Heart right ventricle (tissue), 16 donors: ENCODE measurements at places on chromosomes 16 and 17. TPM values are rescaled to one million over a fixed set of nuclear protein-coding genes. Genes with fewer than 3 reads are reported as not detected.

DNA sequence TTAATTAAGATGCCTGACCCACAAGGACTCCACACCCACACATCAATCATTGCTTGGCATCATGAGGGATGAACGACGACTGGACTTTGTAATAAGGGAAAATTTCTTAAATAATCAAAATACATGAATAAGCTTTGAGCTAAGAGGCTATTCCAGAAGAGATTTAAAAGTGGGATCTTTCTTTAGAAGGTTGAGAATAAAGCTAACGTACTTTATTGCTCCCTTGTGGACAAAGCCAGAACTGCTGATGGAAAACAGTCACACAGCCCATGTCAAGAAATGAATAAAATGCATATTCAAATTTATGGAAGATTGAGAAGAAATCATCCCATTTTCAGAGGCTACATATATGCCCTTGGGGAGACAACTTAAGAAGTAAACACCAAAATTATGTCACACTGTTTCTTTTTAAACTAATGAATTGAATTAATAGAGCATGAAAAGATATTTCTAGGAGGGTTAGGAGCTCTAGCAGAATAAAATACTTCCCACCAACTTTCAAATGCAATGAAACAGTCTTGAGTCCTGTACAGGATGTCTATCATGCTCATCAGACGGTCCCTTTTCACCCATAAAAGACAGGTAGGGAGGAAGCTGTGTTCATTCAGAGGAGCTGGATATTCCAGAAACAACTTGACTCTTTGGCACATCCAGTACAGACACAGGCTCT lies 60.2 kb upstream of the PHOSPHO1 start:
- no peak for DNase-seq

DNA sequence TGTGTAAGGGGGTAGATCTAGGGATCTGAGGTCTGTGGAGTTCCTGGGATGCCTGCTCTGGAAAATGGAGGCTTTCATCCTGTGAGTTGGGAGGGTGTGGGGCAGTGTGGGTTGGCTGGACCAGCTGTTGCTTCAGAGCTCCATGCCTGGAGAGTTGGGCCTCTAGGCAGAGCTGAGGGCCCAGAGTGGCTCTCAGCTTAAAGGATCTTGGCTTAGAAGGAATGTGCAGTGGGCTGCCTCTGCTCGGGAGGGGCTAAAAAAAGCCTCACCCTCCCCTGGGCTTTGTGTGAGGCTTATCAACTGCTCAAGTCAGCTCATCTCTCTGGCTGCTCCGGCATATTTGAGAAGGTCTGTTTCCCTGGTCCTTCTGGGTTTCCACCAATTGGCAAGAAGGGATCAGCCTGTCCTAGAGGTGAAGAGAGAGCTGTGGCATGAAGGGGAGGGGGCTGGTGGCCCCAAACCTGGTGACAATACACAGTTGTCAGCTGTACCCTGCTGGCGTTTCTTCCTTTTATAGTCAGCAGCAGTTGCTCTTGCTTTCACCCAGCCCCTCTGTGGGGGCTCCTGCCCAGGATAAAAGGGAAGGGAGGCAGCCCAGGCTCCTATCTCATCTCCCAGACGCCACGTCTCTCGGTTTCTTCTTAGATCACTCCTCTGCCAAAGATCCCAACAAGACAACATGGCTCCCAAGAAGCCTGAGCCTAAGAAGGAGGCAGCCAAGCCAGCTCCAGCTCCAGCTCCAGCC lies at the start of gene MYL4:
MYL4 (plus strand) TSS at position 605 of the 745 bp plus-strand sequence; CDS start at position 680, 75 bp downstream.
- DNase-seq: no peak

The FBXO39 gene
- 0.37 TPM for polyA plus RNA-seq

- no peak for DNase-seq
Measured at GRCh38 chr17:4838309-4838785, 5.2 kb downstream of the MINK1 start.

DNA sequence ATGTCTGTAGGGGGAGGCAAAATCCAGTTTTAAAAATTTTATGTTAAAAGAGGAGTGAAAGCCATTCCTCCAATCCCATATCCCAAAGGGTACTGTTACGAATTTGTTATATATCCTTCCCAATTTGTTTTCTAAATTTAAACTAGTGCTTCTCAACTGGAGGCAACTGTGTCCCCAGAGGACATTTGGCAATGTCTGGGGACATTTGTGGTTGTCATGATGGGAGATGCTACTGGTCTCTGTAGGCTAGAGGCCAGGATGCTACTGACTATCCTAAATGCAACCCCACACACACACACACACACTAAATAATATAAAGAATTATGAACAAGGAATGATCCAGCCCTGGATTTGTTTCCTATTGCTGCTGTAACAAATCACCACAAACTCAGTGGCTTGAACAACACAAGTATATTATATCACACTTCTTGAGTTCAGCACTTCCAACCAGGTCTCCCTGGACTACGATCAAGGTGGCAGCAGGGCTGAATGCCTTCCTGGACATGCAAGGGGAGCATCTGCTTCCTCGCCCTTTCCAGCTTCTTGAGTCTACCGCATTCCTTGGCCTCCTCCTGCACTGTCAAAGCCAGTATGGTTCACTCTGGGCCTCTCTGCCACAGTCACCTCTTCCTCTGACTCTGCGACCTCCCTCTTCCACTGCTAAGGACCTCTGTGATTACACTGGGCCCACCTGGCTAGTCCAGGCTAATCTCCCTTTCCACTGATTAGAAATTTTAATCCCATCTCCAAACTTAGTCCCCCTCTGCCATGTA lies 30.1 kb downstream of the ARHGAP17 start:
- no peak for DNase-seq

DNA sequence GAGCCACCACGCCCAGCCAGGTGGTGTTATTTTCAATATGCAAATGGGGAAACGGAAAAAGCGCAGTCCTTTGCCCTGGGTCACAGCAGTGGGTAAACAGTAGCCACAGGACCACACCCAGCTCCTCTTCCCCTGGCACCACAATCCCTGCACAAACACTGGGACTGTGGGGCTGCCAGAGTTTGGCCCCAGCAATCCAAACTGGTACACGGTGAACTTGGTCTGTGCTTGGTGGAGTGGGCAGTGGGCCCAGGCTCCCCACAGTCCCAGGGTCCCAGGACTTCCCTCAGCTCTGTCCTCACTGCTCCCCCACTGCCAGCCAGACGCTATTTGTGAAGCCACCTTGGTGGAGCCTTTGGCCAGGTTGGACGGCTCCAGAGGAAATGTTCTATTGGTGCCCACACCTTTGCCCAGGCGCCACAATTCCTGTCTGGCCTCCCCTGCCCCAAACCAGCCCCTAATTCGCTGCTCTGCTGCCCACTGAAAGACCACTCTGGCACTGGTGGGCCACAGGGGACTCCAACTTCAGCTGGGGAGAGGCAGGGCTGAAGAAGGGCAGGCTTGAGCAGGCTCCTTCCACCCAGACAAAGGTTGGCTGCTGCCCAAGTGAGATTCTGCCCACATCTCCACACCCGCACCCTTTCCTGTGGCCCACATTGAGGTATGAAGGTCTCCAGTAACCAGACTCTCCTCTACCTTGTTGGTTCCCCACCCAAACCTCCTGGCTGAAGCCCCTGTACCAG lies 2.1 kb downstream of the CHAD start:
- DNase-seq: no peak

DNA sequence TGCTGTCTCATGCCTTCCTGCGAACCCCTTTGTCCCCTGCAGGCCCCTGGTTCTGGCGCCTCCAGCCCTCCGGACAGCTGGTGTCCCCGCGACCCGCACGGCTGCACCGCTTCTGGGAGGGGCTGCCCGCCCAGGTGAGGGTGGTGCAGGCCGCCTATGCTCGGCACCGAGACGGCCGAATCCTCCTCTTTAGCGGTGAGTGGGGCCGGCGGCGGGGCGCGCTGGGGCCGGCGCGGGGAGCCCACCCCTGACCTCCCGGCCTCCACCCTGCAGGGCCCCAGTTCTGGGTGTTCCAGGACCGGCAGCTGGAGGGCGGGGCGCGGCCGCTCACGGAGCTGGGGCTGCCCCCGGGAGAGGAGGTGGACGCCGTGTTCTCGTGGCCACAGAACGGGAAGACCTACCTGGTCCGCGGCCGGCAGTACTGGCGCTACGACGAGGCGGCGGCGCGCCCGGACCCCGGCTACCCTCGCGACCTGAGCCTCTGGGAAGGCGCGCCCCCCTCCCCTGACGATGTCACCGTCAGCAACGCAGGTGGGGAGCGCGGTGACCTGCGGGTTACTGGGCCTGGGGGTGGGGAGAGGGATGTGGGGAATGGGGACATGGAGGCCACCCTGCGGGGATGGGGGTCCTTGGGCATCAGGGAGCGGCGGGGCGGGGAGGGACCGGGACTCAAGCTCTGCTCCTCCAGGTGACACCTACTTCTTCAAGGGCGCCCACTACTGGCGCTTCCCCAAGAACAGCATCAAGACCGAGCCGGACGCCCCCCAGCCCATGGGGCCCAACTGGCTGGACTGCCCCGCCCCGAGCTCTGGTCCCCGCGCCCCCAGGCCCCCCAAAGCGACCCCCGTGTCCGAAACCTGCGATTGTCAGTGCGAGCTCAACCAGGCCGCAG lies 7.1 kb upstream of the IL32 start:
- peak; percentile 52 for DNase-seq

The GRAPL gene
- polyA plus RNA-seq: 0.94 TPM

- peak; percentile 17 for DNase-seq
Measured at GRCh38 chr16:74700116-74700437, 585 bp downstream of the MLKL start.

The CLEC10A gene
- polyA plus RNA-seq: 3.4 TPM

The KIFC3 gene
- polyA plus RNA-seq: 97.4 TPM

DNA sequence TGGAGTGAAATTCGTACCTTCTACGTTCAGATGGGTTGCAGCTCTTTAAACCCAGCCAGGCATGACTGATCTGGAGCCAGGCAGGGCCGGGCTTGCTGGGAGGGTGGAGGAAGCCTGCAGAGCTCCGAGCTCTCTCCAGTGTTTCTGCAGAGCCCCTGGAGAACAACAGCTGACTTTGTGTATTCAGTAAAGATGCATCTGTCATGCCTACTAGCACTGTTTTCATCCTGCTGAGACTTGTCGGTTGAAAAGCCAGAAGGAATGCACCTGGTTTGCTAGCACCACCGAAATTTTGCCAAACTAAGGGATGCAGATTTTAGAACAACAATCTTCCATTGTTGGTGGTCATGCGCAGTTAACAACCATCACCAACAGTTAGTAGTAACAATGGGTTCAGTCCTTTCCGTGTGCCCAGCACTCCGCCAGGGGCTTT lies 22.4 kb upstream of the SCNN1B start:
- DNase-seq: no peak
